Fibroblast of pulmonary artery (primary cell): ENCODE measurements at places on chromosomes 12 and 14.
A peak's percentile ranks its signal among the peaks of the same experiment; 100 is the strongest.

DNA sequence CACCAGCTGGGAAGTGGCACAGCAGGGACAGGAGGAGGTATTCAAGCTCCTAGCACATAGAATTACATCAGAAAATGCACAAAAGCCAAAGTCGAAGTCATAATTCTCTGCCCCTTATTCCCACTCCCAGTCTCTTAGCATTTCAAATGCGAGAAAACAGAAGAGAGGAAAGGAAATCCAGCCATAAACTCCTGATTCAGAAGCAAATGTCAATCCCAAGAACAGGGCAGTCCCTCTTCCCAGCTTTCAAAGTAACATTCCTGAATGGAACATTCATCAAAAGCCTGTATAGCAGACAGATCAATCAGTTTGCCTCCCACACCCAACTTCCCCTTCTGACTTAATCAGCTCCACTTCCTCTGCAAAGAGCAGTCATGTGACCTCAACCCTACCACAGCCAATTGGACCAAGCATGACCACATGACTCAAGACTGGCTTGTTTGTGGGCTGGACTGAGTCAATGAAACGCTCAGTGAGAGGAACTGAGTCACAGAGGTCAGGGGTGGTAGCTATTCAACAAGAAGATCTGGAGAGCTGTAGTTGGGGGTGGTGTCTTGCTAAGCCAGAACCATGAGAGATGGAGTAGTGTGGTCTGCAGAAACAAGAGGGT is 41.4 kb upstream of the TUNAR start:
- DNase-seq = no peak

DNA sequence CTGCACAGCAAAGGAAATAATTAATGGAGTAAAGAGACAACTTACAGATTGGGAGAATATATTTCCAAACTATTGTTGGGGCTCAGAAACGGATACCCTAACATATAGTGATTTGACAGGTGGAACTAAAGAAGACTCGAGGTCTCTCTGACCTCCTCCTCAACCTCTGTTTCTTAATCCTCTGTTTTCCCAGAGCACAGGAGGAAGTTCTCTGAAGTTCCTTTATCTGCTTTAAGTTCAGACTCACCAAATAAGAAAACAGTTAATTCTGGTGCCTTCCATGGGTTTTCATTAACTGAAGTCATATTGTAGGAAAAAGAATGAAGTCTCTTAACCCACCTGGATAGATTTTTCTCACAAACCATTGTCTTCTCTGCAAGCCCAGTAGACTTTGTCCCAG is 29.2 kb downstream of the CLEC2D start:
- no peak for DNase-seq

DNA sequence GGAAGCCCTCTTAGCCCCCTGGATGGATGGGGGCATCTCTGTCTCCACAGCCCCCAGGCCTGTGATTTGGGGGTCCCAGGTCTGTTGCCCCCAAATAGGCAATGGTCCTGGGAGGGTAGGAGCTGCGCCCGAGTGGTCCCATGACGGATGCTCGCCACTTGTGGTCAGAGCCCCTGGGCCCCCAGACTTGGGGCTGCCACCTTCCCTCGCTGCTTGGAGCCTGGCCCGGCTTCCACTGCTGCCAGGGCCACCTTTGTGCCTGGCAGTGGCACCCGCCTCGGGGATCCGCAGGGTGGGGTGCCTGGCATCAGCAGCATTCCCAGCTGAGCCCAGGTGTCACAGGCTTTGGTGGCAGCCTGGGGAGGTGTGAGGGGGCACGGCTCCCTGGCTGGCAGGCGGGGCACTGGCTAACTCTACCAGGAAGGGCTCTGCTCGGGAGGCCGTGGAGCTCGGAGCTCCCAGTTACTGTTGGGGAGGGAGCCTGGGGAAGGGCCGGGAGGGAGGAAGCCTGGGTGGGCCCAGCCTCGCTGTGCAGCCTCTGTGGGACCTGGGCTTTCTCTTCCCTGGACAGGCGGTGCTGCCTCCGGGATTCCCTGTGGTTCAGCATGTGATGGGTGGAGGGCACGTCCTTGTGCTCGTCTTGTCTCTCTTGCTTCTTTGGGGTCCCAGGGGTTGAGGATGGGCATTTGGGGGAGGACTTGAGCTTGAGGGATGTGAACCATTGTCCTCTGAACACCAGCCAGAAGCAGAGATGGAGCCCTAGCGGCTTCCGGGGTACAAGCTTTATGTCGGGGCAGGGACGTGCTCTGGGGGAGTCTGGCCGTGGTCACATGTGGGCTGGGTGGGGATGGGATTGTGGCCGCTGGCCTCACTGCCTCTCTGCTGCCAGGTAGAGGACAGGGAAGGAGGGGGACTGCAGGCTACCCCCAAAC is 5.4 kb downstream of the KIF26A start:
- DNase-seq = no peak

DNA sequence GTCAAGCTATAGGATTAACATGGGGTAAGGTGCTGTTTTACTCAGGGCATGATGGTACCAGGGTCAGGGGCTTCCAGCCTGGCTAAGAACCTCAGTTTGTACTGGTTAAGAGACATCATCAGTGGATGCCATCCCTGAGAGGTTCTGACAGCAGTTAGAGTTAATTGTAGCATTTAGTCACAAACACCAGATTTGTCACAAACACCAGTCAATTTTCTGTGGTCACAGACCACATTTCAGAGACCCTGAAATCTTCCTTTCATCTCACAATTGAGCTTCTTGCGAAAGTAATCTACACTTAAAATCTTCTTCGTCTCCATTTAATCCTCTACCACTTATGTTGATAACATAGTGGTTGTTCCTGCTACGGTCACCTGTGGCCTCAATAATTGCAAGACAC is 143.0 kb upstream of the EGLN3 start:
- DNase-seq = no peak

GRCh38 chr14:67409461-67409860 is 2.5 kb downstream of the PLEK2 start:
- no peak for DNase-seq

DNA sequence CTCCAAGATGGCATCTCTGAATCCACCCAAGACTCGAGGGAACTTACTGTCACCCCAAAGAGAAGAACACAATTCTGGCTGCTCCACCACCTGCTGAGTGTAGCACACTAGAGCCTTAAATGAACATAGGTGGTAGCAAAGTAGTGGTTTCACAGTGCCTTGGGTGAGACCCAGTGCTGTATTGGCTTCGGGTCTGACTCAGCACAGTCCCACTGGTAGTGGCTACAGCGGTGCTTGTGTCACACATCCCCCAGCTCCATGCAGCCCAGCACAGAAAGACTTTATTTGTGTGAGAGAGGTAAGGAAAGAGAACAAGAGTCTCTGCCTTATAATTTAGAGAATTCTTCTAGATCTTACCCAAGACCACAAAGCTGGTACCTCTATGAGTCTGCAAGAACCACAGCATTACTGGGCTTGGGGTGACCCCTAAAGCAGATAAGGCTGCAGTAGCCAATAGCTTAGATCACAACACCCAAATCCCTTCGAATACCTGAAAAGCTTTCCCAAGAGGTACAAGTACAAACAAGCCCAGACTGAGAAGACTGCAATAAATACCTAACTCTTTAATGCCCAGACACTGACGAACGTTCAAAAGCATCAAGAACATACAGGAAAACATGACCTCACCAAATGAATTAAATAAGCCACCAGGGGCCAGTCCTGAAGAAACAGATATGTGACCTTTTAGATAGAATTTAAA is 83.3 kb upstream of the SLC38A4 start:
- DNase-seq = no peak

DNA sequence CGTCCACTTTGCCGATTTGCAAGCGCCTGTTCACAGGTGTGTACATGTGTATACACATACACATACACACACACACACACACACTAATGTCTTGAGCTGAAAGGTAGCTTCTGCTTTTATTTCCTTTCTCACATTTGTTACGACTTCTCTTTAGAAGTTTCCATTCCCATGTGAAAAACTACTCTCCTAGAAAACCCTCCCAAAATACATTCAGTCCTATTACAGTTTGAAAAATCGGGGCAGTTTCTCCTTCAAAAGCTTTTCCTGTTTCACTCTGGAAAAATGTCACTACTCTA is 3.9 kb downstream of the BLTP3B start:
- no peak for DNase-seq

DNA sequence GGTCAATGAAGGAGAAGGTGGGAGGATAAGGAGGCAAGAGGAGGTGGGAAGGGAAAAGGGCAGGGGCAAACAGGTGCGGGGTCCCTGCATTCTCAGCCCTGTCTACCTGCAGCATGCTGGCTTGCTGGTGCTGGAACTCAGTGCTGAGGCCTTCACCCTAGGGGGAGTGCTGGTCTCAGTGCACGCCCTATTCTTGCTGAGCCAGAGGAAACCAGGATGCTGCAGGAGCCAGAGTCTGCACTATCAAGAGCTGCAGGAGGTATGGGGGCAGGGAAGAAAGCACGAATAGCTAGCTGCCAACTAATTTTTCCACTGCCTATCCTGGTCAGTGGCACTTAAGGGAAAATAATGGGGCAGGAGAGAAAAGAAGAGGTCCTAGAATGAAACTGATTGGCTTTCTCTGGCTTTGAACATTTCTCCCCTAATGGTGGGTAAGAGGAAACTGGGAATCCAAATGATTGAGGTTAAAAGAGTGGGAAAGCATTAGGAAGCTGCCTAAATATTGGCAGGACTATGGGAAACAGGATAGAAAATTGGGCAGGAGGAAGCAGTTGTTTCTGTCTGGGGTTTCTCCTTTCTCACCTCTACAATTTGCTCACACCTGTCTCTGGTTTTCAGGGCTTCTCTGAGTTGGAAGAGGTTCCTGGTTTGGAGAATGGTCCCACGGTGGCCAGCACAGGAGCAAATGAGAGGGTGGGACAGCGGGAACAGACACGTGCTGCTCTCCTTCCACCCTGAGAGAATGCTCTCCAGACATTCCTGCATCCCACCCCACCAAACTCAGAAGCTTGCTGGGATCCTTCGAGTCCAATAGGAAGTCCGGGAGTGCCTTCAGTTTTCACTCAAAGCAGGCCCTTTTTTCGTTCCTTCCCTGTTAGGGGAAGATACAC is 1.9 kb downstream of the TMEM253 start:
- DNase-seq = no peak

GRCh38 chr12:76464631-76465166 is 94.9 kb downstream of the OSBPL8 start:
- no peak for DNase-seq

- no peak for DNase-seq
Observed at GRCh38 chr14:65703521-65703920, 291.0 kb downstream of the FUT8 start.

DNA sequence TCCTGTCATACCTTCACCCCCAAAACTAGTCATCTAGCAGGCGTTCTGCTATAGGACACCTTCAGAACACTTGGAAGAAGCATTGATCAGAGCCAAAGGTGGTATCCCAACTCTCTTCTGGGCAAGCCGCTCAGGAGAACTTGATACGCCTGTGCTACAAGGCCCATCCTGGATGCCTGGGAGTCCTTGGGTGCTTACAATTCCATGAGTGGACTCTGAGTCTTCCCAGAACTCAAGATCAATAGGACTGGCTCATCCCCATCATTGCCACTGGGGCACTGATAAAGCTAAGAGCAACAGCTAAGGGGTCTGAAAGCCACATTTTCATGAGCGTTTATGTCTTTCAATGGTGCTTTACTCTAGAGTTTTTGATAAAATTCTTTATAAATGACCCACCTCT is 1.9 kb downstream of the SPTB start:
- DNase-seq = no peak

DNA sequence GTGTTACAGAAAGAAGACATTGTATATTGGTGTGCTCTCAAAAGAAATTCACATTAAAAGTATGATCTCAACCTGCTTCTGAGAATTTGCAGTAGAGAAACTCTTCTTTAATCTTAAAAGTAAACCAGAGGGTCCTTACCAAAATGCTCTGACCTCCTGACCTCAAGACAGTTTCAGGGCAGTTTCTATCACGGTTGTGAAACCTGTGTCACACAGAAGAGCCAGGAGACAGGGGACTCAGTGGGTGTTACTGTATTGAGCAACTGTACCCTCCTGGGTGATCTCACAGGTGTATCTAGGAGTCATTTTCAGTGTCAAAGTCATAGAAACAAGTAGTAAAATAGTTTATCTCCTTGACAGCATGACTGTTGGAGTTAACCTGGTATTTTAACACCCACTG is 178.0 kb downstream of the GRIP1 start:
- DNase-seq = no peak

- peak; percentile 89 for DNase-seq
Observed at GRCh38 chr12:28051516-28052354, 79.2 kb upstream of the PTHLH start.

DNA sequence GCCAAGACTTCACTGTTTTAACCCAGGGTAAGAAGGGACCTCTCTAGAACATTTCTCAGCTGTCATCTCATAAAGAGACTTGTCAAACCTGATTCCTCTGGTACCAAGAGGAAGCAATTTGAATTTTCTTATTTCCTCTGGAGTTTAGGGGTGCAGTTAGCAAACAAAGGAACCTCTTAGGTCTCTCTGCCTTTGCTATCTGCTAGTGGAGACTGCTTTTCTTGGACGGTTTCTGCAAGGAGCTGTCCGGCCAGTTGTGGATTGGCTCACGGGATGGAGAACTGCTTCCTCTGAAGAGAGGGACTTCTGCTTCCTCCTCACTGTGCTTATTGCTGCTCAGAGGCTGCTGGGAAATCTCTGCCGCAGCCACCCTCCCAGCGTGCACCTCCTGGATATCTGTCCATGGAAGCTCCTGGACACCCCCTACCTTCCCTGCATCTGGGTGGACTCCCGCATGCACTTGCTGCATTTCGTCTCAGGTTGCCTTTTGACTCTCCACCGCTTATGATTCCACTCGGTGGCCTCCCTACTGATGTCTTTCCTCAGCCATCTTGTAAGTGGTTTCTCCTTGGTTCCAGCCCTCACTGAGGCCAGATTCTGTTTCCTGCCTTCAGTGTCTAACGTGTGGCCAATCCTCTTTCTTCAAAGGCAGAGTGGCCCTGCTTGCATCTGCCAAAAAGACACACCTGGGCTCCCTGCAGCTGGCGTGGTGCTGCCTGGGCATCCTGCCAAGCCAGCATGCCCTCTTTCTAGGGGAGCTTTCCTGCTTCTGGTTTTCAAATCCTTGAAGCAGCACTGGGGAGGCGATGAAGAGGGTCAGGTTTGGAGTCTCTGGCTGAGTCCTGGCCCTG is 187.3 kb downstream of the CHST11 start:
- peak; percentile 16 for DNase-seq

GRCh38 chr12:49342066-49342913 is 4.4 kb upstream of the DNAJC22 start:
- DNase-seq = peak; percentile 80

DNA sequence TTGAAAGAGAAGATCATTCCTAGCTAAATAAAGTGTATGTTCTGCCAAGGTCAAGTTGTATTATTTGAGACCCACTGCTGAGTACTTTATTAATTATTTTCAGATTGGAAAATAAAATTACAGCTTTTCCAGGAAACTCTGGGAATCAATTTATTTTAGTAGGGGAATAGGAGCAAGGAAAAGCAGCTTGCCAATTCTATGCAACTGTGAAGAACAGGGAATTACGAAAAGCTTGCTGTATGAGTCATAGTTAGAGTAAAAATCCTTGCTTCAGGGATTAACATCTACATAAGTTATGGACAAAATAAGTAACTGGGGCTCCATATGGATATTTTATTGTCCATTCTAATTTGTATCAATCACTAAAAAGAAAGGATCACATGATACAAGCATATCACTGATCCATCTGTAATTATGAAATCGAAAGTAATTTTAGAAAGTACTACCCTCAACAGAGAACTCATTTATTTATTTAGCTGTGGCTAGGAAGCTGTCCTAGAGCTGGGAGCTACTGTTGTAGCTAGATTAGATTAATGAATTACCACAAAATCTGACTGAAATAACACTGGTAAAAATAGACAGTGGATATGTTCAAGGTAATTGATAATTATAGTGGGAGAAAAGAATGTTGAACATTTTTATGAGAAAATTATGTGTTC is 303.5 kb upstream of the NPAS3 start:
- peak; percentile 66 for DNase-seq

GRCh38 chr14:79658221-79658620 is 553.1 kb downstream of the DIO2 start:
- no peak for DNase-seq
